Bone marrow (tissue), 2 donors: ENCODE measurements at places on chromosomes 16 and 17.
A peak's percentile ranks its signal among the peaks of the same experiment; 100 is the strongest.

GRCh38 chr16:51637770-51638094, 486.7 kb upstream of the SALL1 start:
- DNase-seq: no peak

DNA sequence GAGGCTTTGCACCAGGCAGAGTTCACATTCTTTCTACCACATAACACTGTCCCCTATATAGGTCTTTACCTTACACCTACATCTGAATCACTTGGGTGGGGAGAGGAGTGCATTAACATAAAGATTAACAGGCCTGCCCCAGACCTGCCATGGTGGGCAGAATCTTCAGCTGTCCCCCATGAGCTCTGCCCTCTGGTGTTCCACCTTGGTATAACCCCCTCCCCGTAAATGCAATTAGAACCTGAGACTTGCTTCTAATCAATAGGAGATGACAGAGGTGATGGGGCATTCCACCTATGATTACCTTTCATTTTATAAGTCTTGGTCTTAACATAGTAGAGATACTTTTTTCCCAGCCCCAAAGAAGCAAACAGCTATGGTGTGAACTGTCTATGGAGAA, 20.4 kb upstream of the GRIN2A start:
- no peak for DNase-seq

- DNase-seq: peak; percentile 47
Observed at GRCh38 chr16:73068541-73069401, 20.8 kb upstream of the ZFHX3 start.

GRCh38 chr16:22342082-22342481, 32.3 kb downstream of the CDR2 start:
- no peak for DNase-seq

GRCh38 chr16:1093284-1094123, 2.5 kb downstream of the C1QTNF8 start:
- DNase-seq: no peak

GRCh38 chr16:17404941-17405689, 65.6 kb downstream of the XYLT1 start:
- DNase-seq: no peak

- no peak for DNase-seq
Observed at GRCh38 chr17:63646488-63646806, 24.2 kb downstream of the MAP3K3 start.

GRCh38 chr17:80474231-80474960, 2.0 kb downstream of the NPTX1 start:
- no peak for DNase-seq

GRCh38 chr17:71166311-71166710, 954.5 kb upstream of the SOX9 start:
- no peak for DNase-seq

DNA sequence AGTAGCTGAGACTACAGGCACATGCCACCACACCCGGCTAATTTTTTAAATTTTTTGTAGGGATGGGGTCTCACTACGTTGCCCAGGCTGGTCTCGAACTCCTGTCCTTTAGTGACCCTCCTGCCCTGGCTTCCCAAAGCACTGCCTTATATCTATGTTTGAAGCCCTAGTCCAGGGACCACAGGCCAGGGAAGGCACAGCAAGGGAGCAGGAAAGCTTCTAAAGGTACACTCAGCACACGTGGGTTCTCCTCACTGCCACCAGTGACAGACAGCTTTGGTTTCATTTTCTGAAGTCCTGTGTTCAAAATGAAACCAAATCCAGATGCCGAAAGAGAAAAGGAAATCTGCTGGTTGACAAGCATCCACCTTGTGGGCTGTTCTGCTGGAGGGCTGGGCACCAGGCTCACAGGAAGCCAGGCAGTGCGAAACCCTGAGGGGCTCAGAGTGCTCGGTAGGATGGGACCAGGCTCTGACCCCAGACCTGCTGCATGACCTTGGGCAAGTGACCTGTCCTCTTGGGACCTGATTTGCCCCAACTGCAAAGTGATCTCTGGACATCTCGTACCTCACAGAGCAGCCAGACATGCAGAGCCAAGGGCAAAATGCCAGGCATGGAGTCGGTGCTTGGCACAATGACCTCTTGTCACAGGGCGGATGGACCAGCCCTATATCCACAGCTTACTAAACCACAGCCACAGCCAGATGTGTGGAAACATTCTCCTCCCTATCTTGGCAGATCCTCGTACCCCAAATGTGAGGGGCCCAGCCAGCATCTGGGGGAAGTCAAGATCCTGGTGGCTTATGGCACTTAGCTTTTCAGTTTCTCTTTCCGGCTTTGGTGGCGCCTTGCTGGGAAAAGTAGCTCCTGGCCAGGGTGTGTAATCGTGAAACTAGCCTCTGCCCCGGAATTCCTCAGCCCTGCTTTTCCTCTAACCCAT, 2.8 kb upstream of the SOCS1 start:
- no peak for DNase-seq

GRCh38 chr16:75647112-75647491, 363 bp downstream of the KARS1 start:
- DNase-seq: no peak

DNA sequence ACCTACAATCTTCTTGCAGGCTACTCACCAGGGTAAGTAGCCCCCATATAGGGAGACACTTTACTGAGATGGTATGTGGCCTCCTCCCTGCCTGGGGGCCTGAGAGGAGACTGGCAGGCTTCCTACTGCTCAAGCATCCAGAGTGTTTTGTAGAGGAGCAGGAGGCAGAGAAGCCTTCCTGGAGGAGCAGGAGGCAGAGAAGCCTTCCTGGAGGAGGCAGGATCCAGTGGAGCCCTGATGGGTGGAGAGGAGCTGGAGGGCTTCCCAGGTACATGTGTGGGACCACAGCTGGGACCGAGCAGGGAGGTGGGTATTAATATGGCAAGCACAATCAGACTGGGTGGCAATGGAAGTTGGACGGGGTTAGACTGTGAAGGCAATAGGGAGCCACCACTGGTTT, 2.1 kb upstream of the ADGRG5 start:
- no peak for DNase-seq

- no peak for DNase-seq
Observed at GRCh38 chr16:69017036-69017783, 88.2 kb upstream of the HAS3 start.

- DNase-seq: no peak
Observed at GRCh38 chr17:68184816-68185436, 62.9 kb upstream of the AMZ2 start.

DNA sequence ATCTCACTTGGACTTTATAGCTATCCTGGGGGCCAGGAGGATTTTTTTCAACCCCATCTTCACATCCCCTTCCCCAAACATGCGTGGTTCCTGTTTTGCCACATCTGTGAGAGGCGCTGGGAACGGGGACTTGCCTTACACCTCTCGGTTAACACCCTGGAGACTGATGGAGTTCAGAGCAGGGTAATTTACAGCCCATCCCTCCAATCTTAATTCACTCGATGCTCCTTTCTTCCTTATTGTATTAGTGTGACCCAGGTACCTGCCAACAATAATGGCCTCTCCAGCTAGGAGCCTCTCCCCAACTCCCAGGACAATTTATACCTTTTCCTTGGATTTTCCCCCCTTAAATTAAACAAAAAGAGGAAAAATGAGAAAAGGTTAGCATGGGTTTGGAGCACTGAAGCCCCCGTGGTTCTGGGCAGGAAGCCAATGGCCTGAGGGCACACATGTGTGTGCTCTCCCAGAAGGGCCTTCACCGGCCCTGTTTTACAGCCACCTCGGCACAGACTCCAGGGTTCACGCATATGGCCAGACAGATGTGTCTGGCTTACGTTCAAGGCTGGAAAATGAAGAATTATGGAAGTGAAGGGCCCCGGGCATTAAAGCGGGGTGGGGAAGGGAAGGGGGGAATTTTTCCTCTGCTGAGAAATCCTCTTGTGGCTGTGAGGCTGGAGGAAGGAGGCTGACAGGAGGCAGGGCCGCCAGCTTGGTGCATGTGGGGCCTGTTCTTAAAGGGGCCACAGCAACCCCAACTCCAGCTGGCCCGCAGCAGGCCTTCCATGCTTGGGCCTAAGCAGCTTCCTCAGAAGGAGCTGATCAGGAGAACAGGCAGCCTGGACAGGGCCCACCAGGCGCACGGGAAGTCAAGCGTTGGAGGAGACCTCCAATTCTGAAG, 21.4 kb downstream of the HIC1 start:
- no peak for DNase-seq

GRCh38 chr17:43482103-43483012, 1.4 kb upstream of the DHX8 start:
- DNase-seq: no peak

DNA sequence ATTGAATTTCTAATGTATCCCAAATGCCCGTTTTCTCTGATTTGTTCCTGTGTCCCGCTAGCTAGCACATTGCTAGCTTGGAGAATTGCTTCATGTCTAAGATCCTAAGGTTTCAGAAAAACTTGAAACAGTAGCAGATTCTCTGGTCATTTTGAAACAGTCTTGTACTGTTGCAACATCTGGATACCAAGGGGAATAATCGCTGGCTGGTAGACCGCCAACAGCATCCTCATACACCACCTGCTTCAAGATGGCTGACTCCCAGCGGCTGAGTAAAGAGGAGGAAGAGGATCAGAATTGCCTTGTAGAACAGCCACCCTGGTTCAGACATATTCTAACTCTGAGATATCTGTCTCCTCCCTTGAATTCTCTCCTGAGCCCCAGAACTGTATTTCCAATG, 226.7 kb upstream of the ELAC2 start:
- DNase-seq: no peak

DNA sequence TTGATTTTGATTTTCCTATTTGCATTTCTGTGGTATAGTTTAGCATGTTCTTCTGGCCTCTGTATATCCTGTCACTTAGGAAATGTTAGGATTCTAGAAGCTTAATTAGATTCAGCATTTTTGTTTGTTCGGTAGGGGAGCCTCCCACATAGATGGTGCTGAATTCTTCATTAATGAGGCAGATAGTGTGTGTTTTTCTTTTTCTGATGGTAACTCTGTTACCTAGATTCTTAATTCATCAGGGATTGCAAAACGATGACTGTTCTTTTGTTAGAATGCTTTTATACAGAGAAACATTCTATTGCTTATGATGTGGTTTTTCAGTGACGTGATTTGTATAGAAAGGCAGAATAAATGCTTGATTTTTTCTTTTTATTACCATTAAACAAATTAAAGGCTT, 19.0 kb downstream of the BANP start:
- no peak for DNase-seq

GRCh38 chr17:80497726-80498241, 21.4 kb upstream of the NPTX1 start:
- no peak for DNase-seq

- no peak for DNase-seq
Observed at GRCh38 chr16:78306361-78306760, 206.9 kb downstream of the WWOX start.

- DNase-seq: no peak
Observed at GRCh38 chr17:2259769-2260536, 43.6 kb downstream of the SMG6 start.

DNA sequence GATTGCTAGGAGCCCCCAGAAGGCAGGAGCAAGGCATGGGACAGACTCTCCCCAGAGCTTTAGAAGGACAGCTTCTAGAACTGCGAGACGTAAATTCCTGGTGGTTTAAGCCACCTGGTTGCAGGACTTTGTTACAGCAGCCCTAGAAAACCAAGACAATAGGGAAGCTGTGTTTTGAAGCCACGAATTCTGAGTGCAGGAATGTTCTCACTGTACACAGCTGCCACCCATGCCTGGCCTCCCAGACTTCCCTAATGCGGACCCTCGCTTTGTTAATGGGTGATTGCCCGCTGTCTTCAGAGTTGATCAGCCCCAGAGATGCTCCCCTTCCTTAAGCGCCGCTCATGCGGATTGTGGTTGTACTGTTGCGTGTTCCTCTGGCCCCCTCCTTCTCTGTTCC, 177.1 kb downstream of the MSI2 start:
- no peak for DNase-seq

- DNase-seq: no peak
Observed at GRCh38 chr17:21530841-21531240, 154.7 kb downstream of the KCNJ12 start.

- peak; percentile 29 for DNase-seq
Observed at GRCh38 chr17:30716461-30717290, 107.8 kb downstream of the CRLF3 start.

GRCh38 chr16:73916829-73917594, 379.6 kb upstream of the PSMD7 start:
- no peak for DNase-seq
